ENCODE measurements at places on chromosomes 2 and 18.

GRCh38 chr18:22034276-22034675 lies 135.1 kb upstream of the GATA6 start:
- DNase-seq: no peak

DNA sequence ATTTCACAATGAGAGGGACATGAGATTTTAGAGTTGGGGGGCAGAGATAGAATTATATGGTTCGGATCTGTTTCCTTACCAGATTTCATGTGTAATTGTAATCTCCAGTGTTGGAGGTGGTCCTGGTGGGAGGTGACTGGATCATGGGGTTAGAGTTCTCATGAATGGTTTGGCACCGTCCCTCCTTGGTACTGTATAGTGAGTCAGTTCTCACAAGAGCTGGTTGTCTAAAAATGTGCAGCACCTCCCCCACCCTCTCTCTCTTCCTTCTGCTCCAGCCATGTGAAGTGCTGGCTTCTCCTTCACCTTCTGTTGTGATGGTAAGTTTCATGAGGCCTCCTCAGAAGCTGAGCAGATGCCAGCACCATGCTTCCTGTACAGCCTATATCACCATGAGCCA lies 138.1 kb downstream of the SCG2 start:
- no peak for DNase-seq

DNA sequence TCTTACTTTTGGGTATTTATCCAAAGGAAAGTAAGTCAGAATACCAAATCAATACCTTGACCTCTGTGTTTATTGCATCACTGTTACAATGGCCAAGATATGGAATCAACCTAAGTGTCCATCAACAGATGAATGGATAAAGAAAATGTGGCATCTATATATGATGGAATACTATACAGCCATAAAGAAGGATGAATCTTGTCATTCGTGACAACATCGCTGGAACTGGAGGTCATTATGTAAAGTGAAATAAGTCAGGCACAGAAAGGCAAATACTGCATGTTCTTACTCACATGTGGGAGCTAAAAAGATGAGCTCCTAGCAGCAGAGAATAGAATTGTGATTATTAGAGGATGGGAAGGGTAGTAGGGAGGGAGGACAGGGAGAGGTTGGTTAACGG lies 34.6 kb downstream of the LCT start:
- DNase-seq: no peak

GRCh38 chr2:45700407-45701013 lies 49.0 kb downstream of the PRKCE start:
- no peak for DNase-seq

- no peak for DNase-seq
Observed at GRCh38 chr2:221851531-221852045, 279.5 kb upstream of the EPHA4 start.

GRCh38 chr2:169360984-169361705 lies 1.2 kb downstream of the LRP2 start:
- DNase-seq: no peak

DNA sequence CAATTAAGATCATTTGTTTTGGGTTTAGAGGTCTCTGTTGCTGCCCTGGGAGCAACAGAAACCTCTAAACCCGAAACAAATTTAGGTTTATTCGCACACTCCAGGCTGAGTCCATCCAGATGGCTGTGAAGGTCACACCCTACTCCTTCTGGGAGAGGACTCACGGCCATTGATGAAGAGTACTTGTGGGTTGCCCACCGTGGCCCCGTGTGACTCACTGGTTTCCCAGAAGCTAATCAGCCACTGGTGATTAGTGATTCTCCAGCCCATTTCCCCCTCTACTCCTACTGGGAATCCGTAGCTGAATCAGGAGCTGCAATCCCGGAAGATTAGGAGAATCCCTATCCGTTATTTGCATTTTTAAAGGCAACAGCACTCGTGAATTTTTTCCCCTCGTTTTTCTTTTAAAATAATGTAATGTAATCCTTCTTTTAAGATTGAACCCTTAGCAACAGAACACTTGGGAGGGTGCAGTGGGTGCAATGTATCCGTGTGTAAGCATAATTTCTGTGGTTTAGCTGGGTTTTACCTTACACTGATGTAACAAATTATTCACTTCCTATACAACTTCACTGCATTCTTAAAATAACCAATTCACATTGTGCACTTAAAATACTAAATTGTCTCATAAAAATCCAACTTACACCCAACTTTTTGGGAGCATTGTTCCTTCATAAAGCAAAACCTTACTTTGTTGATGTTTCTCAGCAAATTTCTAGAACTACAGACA lies 27.5 kb upstream of the EPAS1 start:
- DNase-seq: no peak

DNA sequence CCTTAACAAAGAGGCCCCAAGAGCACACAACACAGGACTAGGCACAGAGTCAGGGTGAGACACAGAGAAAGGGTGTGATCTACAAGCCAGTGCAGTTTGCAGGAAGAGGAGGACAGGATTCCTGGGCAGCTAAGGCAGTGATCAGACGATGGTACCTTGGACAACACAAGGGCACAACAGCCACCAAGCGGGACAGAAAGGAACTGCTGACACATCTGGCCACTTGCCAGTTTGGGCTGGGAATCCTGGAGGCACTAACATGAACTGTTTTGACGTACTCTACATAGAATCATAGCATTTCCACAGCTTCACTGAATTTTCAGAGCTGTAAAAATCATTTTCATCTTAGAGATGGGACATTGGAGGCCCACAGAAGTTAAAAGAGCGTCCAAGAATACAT lies 221.5 kb upstream of the SLC35G4 start:
- DNase-seq: peak; percentile 24

- no peak for DNase-seq
Observed at GRCh38 chr2:127559454-127559853, 24.0 kb downstream of the MYO7B start.

- DNase-seq: no peak
Observed at GRCh38 chr2:107807988-107808387, 18.7 kb upstream of the RGPD4 start.

DNA sequence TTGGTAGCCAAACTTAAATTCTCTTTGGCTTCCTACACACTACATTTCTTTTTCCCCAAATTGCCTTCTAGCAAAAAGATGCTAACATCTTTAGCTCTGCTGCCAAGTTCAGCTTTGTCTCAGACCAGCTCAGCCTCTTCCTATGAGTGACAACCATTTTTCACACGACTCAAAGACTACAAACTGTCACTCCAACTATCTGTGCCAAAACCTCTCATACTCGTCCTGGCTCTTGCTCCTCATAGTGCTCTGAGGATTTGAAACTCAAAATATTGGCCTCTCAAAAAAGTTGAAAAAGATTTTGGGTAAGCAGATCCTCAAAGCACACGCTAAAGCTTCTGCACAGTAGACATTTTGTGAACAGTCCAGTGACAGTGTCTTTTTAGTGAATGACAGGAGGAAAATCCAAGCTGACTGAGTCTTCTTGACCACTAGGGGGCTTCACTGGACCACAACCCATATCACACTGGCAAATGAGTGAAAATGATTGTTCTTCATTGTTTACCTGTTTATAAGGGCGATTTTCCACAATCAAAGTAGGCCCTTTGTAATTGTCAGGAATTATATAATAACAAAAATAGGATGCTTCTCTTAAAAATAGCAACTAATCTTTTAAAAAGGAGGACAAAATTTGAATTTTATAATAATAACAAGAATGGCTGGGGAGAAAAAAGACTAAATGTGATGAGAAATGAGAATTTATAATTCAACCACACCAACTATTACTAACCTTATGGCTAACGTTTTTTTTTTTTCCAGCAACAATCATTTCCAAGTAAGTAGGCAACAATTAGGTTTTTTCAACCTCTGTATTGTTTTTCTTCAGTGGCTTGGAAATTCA lies 85.5 kb upstream of the PGAP1 start:
- peak; percentile 89 for DNase-seq

DNA sequence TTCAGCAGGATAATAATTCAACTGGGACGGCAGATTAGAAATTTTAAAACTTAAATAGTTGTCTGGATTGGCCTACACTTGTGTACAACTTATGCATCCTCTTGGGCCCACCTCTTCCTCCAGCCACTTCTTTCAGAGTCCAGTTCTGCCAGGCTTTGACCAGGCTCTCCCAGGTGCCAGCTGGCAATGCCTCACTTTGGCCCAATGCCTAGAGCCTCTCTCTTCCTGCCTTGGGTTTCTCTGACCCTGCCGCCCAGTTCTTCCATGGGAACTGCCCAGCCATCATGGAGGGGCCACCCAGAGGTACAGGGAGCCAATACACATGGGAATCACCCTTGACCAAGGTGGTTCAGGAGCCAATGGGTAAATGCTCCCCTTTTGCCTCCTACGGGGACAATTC lies 135.5 kb downstream of the IRS1 start:
- no peak for DNase-seq

- no peak for DNase-seq
Observed at GRCh38 chr2:14751581-14751980, 119.1 kb downstream of the LRATD1 start.

DNA sequence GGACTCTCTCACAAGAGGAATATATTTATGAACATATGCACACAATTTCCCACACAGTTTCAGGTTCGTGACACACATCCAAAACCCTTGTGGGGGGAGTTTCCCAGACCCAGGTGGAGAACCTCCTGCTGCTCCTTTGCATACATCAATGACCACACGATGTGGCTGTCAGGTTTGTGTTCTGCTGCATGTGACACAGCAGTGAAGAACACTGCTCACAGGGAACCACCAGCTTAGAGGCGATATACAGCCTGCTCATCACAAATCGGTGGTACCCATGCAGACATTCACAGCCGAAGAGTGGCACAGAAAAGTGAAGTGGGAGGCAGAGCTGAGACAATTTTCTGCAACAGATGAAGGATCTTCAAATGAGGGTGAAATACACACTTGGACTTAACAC lies 175.6 kb upstream of the ZFP36L2 start:
- no peak for DNase-seq

GRCh38 chr2:11505652-11506610 lies 27.9 kb upstream of the GREB1 start:
- DNase-seq: no peak

- DNase-seq: no peak
Observed at GRCh38 chr2:138630164-138630563, 128.6 kb downstream of the SPOPL start.

DNA sequence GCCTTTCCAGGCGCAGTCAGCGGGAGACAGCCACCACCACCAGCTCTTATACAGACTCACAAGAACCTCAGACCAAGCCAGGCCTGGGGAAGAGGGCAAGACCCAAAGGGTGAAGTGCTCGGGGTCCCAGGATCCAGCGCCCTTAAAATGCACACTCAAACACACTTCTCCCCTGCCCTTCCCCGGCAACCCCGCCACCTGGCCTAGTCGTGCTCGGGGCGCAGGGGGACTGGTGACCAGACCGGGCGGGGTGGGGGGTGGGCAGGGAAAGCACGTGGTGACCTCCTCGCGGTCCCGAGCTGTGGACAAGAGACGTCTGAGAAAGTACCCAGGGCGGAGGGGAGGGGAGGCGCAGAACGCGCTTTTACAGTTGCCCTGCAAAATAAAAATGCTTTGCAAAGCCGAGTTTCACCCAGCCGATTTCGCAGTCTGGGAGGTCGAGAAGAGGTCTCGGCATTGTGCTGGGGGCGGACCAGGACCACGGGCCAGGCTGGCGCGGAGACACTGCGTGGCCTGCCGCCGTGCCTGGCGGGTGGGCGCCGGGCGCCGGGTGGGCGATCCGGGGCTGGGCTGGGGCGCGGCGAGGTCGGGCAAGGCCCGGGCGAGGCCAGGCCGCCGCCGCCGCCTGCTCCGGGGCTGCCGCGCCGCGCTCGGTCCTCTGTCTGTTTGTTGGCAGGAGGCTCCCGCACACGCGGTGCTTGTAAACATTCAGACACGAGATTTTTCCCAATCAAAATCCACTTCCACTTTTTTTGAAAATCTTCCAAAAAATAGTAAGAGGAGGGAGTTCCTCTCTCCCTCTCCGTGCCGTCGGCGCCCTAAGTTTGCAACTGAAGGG lies 2.0 kb downstream of the BCL11A start:
- peak; percentile 43 for DNase-seq

GRCh38 chr2:234438305-234438977 lies 58.4 kb downstream of the ARL4C start:
- no peak for DNase-seq

DNA sequence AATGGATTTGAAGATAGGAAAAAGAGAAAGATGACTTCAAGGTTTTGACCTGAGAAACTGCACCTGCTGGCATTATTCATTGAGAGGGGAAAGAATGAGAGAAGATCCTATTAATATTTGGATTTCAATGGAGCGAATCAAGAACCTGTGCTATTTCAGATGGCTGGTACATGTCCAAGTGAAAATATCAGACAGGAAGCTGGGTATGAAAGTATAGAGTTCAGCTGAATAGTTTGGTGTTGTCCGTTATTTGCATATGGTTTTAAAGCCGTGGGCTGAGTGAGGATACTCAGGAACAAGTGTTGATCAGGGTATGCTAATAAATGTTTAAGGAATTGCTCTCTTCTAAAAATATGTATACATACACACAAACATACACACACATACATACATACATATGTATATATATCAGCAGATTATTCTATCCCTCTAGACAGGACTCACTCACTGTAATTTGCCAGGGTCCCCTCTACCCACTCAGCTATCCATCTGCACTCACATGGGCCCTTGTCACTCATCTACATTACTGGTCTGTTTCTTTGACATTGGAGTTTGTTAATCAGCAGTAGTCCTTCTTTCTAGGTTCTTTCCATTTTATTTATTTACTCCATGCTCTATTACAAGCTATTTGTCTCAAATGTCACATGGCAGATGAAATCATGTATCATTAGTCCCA lies 33.9 kb upstream of the IKZF2 start:
- DNase-seq: no peak

GRCh38 chr2:225290757-225291400 lies 108.6 kb upstream of the NYAP2 start:
- DNase-seq: no peak

DNA sequence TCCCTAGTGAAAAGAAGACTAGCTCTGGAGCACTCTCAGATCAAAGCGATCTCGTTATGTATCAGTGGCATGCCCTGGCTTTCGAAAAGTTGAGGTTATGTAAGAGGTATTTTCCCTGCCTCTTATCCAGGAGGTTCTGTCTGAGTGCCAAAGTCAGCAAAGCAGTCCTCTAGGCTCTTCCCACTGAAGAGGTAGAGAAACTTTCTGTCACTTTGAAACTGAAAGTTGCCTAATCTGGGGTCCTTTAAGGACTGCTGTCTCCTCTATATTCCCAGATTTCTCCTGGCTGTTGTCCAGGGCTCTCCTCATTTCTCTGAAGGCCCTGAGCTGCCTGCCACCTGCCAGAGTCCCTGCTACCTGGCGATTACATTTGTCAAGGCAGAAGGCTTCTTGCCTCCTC lies 96.3 kb downstream of the B3GNT2 start:
- peak; percentile 12 for DNase-seq

GRCh38 chr2:85401844-85402243 lies 8.3 kb downstream of the CAPG start:
- DNase-seq: no peak

DNA sequence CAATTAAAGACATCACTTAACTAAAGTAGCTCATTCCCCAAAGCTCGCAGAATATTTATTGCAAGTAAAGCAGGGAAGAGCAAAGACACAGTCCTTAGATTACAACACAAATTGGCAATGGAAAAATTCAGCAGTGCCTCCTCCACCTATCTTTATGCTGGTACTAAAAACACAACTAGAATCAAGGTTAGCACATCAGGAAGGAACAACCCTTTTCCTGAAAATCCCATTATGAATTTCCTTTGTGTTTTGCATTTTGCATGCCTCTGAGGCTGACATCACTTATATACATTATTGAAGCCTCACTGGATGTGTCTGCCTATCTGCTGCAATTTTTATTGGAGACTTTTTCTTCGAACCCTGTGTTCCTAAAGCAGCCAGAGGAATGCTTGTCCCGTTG lies 193.8 kb upstream of the STK17B start:
- no peak for DNase-seq
